ENCODE measurements at places on chromosomes 6 and 20. TPM values are rescaled to one million over a fixed set of nuclear protein-coding genes. Genes with fewer than 3 reads are reported as not detected.

Gene MOG
- total RNA-seq, result not detected

Gene NTSR1
- not detected for total RNA-seq

Gene LY6G6C
- total RNA-seq, result not detected

Gene RIN2
- total RNA-seq, result not detected

Gene KCNK5
- total RNA-seq, result 41.5 TPM

- DNase-seq, result no peak
Measured at GRCh38 chr20:42338294-42339201, 720.4 kb upstream of the CHD6 start.

- DNase-seq, result no peak
Measured at GRCh38 chr20:61649860-61650162, 397.8 kb downstream of the CDH4 start.

DNA sequence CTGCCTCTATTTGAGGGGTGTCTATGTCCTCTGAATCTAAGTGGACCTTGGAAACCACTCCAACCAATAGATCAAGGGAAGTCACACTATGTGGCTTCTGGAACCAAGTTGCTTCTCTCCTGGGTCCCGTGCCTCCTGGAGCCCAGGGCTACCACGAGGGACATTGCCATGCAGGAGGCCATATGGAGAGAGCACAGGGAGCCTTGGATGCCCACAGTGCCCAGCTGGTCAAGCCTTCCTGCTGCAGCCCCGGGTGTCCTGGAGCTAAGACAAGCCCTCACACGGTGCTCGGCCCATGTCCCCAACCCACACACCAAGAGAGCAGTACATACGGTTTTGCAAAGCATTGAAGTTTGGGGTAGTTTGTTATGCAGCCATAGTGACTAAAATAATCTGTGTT lies 231.6 kb downstream of the SYNDIG1 start:
- no peak for DNase-seq

- DNase-seq, result no peak
Measured at GRCh38 chr6:143774347-143774746, 68.8 kb upstream of the LTV1 start.

- no peak for DNase-seq
Measured at GRCh38 chr20:49701241-49701790, 12.4 kb downstream of the B4GALT5 start.

DNA sequence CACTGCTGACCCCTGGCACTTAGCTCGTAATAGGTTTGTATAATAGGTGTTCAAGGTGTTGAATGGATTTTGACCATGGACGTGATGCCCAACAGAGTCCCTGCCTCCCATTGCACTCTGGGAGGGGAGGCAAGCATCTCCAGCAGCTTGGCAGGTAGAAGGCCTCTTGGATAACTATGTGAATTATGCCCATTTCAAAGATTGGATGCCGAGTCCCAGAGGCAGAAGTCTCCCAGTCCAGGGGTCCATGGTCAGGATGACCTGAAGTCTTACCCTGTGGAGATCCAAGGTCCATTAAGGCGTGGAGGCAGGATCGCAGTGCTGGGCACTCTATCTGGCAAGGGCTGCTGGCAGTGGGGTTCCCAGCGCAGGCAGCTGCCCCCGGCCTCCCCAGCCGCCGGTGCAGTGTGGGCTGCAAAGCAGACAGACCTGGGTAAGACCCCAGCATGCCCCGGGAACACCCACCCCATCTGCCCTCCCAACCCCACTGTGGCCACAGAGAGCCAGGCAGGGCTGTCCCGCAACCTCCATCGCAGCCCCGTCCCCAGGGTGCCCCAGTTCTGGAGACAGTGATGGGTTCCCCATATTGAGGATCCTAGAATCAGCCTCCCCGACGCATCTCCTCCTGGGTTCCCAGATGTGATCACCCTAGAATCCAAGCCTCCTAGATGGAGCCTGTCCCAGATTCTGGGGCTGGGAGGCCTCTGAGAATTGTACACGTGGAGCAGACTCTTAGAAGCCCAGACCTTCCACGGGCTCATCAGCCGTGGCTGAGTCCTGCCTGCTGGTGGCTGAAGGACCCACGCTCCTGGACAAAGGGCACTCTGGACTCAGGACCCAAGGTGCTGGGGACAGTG lies 44.6 kb downstream of the APCDD1L start:
- DNase-seq, result no peak

DNA sequence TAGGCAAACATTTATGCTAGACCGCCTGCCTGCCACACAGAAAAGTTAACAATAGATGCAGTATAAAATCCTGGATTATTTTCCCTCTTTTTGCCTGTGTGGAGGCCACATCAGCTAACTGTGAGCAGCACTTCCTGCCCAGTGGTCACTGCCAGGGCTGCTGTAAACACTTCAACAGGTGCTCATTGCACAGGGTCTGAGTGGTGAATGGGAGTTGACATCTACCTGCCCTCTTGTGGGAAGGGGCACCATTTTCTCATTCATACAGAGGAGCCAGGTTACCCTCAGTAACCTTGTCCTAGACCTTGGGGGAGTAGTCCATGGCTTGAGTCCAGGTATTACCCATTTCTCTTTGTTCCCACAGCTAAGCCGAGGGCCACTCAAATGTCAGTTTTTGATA lies 235.3 kb downstream of the TMEM242 start:
- DNase-seq, result no peak

DNA sequence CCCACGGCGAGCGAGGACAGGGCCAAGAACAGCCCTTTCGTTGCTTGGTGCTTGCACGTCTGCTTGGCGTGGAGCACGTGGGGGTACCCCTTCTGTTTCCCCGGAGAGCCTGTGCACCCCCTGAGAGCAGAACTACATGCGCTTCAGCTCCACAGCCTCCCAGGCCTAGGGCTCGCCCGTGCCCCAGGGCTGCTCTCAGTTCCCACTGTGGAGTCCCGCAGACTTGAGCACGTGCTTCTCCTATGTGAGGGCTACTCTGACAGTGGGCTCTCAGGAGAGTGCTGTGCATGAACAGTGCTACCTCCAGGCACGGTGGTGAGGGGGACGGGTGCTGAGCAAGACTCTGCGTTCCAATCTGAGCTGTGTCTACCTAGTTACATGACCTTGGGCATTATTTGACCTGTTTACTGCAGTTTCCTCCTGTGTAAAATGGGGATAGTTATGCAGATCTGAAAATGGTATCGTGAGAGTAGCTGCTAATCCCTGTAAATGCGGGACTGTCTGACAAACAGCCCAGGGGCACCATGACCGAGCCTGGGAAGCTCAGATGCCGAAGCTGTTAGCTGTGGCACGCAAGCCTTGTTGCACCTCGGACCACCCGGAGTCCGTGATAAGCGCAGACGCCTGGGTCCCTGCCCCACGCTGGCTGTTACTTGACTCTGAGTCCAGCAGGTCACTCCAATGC lies 82.4 kb downstream of the IRF4 start:
- no peak for DNase-seq

- no peak for DNase-seq
Measured at GRCh38 chr6:17240803-17241500, 40.2 kb upstream of the RBM24 start.

GRCh38 chr20:24764027-24764793 lies 184.9 kb upstream of the CST7 start:
- no peak for DNase-seq

- no peak for DNase-seq
Measured at GRCh38 chr6:150857062-150857944, 8.2 kb upstream of the MTHFD1L start.

GRCh38 chr6:39378175-39378959 lies 55.9 kb upstream of the KCNK16 start:
- DNase-seq, result no peak
